ENCODE measurements at places on chromosomes 6 and 20.

- DNase-seq, result no peak
Measured at GRCh38 chr20:41131594-41132387, 5.6 kb upstream of the PLCG1 start.

DNA sequence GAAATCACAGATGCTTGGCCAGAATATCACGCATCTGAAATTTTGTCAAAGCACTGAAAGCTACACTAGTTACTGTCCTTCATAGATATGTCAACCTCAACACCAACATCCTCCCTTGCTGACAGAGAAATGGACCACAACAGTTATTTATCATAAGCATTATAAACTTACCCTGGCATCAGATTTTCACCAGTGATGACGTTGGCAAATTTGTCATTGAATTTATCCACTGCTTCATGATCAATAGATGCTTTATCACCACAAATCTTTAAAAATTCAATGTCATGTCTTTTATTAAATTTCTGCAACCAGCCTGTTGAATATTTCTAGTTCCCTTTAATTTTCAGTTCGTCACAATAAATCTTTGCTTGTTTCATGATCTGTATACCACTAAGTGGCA lies 205.7 kb downstream of the GJA1 start:
- no peak for DNase-seq

GRCh38 chr20:35515949-35516645 lies 13.4 kb downstream of the C20orf173 start:
- no peak for DNase-seq

DNA sequence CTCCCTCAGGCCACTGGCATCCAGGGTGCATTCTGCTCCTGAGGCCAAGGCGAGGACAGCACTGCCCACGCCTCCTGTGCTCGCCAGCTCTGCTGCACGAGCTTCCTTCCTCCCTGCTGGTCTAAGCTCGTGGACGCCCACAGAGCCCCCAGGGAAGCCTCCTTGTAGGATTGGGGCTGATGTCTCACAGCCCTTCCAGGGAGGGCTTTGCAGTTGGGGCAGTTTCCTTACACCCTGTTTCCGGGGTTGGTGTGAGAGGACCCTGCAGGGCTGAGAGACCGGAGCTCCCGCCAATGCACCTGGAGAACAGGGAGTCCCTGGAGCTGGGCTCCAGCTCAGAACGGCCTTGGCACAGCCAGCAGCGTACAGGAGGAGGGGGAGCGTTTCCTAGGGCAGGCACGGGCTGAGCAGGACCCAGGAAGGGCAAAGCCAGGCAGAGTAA lies 172.4 kb upstream of the PDE10A start:
- no peak for DNase-seq

GRCh38 chr6:167491438-167492099 lies 166.7 kb downstream of the TTLL2 start:
- DNase-seq, result no peak

DNA sequence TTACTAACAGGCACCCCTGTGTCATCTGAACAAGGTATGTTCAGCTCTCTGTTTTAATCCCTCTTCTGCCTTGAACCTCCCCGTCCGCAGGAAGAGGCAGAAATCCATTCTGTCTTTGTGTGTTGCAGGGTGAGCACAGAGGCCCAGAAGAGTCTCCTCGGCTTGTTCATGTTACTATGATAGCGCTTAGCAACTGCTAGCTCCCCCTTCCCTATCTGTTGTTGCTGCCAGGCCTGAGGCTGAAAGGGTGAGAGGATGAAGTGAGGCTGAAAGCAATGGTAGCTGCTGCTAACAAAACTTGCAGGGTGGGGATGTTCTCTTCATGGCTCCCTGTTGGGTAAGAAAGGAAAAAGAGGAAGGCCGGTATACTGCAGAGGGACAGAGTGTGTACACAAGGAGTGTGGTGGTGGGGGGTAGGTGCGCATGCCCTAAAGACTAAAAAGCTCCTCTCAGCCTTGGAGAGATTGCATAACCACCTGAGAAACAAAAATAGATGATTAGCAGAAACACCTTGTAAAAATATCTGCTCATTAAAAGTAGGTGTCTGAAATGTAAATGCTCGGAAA lies 55.2 kb upstream of the CITED2 start:
- DNase-seq, result no peak

GRCh38 chr6:49118478-49118877 lies 344.6 kb downstream of the MMUT start:
- DNase-seq, result no peak

GRCh38 chr6:137680705-137681346 lies 186.2 kb upstream of the TNFAIP3 start:
- peak; percentile 82 for DNase-seq

GRCh38 chr6:130159956-130160355 lies 62.8 kb downstream of the SAMD3 start:
- DNase-seq, result peak; percentile 5

- DNase-seq, result peak; percentile 18
Measured at GRCh38 chr6:143775336-143775735, 67.8 kb upstream of the LTV1 start.

- DNase-seq, result peak; percentile 71
Measured at GRCh38 chr20:6265204-6265904, 142.5 kb upstream of the FERMT1 start.

GRCh38 chr6:130215526-130215925 lies 7.2 kb downstream of the SAMD3 start:
- no peak for DNase-seq

GRCh38 chr6:143234734-143235133 lies 174.0 kb downstream of the AIG1 start:
- no peak for DNase-seq

GRCh38 chr6:53588816-53589509 lies 44.1 kb upstream of the GCLC start:
- no peak for DNase-seq
